ENCODE measurements at places on chromosomes 3 and 15.

- DNase-seq, result no peak
Measured at GRCh38 chr15:30023798-30024295, 58.9 kb upstream of the GOLGA8J start.

DNA sequence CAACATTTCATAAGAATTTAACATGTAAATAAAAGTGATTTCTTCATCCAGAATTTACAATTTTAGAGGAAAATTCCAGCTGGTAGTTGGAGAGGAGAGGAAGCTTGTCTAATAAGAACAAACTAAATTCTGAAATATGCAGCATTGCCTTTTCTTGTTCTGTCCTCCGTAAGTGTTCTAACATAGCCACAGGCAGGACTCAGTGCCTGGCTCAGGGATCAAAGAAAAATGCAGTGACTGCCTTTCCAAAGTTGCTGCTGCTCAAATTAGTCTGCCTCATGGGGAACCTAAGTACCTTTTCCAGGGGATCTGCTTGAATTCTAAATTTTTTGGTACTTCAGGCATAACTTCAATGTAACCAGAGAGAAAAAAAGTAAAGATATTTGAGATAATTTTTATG is 713.0 kb upstream of the CADM2 start:
- DNase-seq, result no peak

- no peak for DNase-seq
Measured at GRCh38 chr3:170426240-170426797, 7.7 kb downstream of the CLDN11 start.

DNA sequence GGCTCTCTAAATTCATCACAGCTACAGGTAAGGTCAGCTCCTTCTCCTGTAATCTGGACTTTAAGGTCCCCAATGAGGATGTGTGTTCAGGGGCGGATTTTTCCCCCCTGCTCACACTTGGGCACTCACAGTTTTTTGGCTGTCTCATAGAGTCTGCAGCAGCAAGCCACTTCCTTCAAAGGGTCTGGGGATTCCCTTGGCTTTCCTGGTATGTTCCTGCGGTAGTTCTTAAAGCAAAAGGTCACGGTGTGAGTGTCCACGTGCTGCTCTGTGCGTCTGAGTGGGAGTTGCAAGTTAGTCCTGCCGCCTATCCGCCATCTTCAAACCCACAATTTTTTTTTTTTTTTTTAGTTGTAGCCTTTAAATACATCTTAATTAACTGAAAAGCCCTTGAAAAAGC is 15.4 kb upstream of the CFAP20DC start:
- no peak for DNase-seq

DNA sequence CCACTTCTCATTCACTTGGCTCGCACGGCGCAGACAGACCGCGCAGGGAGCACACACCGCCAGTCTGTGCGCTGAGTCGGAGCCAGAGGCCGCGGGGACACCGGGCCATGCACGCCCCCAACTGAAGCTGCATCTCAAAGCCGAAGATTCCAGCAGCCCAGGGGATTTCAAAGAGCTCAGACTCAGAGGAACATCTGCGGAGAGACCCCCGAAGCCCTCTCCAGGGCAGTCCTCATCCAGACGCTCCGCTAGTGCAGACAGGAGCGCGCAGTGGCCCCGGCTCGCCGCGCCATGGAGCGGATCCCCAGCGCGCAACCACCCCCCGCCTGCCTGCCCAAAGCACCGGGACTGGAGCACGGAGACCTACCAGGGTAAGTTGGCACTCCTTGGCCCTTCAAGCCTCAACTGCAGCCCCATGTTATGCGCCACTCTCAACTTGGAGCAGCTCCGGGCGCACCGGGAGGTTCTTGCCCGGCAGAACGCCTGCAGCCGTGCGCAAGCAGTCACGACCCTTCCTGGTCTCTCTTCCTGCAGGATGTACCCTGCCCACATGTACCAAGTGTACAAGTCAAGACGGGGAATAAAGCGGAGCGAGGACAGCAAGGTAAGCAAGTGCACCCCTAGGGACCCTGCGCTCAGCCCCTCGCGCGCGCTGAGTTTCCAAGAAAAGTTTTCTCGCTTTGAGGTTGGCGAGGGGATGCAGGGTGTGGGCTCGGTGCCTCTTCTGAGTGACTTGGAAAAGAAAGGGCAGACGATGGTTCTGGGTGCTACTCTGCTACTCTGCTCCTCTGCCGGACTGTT is at the start of gene BHLHE40:
TSS of gene BHLHE40 (plus strand) at position 10 of the 801 bp plus-strand sequence. CDS start at position 292, 282 bp downstream.
- DNase-seq, result no peak

DNA sequence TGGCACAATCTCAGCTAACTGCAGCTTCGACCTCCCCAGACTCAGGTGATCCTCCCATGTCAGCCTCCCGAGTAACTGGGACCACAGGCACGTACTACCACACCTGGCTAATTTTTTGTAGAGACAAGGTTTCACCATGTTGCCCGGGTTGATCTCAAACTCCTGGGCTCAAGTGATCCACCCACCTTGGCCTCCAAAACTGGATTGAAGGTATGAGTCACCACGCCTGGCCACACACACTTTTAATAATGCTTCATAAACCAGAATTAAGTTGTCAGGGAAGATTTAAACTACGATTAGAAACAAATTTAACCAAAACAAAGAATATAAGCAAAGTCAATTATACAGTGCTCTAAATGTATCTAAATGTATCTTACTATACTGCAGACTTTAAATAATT is 87.5 kb downstream of the LRRFIP2 start:
- DNase-seq, result no peak

- DNase-seq, result no peak
Measured at GRCh38 chr15:36545467-36545992, 33.9 kb upstream of the CDIN1 start.

DNA sequence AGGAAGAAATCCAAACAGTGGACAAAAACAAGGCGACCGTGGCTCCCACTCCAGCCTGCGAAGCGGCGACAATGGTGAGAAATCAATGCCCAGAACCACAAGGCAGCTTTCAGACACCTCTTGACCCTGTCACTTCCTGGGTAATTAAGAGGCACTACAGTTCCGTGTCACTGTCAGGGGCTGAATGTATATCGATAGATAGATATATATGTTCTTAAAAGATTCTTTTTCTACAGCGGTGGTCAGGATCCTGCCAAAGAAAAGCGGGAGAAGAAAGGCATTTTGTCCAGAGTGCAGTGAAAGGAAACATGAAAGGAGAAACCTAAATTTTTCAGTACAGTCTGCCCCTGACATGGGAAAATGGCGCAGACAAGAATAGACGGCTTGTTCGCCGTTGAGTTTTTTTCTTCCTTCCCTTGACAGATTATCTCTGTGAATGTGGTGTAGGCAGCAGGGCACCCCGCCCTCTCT is 56.2 kb upstream of the HES1 start:
- DNase-seq, result no peak

GRCh38 chr3:42377681-42378080 is 32.7 kb downstream of the LYZL4 start:
- no peak for DNase-seq

- no peak for DNase-seq
Measured at GRCh38 chr15:76626611-76627010, 278.5 kb downstream of the SCAPER start.

DNA sequence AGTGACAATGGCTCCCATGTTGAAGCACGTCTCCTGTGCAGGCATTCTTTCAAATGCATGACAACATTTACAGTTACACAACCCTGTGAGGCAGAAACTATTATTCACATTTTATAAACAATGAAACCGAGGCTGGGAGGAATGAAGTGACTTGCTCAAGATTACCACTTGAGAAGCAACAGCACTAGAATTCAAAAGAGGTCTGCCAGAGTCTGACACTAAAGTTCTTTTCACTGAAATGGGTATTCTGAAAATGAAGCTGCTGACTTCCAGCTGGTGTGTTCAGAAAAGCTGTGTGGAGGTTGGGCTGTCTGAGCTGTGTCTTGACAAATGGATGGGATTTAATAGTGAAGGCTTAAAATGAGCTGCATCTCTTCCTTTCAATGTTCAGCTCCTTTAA is 104.4 kb downstream of the THSD4 start:
- no peak for DNase-seq

DNA sequence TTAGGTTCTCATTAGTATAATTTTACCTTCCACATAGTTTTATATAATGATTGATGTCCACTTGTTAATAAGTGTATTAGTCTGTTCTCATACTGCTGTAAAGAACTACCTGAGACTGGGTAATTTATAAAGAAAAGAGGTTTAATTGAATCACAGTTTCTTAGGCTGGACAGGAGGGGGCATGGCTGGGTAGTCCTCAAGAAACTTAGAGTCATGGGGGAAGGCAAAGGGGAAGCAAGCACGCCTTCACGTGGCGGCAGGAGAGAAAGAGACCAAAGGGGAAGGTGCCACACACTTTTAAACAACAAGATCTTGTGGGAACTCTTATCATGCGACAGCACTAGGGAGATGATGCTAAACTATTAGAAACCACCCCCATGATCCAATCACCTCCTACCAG is 19.2 kb downstream of the DZIP3 start:
- DNase-seq, result no peak

DNA sequence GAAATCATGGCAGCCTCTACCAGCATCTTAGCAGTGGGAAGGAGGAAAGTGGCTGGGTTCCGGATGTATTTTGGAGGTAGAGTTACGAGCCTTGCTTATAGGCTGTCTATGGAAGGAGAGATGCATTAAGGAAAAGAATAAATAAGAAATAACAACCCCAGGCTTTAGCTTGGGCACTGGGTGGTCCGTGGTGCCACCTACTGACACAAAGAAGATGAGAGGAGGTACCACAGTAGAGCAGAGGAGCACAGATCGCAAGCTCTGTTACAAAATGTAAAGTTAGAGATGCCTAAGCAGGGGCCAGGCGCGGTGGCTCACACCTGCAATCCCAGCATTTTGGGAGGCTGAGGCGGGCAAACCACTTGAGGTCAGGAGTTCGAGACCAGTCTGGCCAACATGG is 74.8 kb downstream of the TMEM39A start:
- no peak for DNase-seq

DNA sequence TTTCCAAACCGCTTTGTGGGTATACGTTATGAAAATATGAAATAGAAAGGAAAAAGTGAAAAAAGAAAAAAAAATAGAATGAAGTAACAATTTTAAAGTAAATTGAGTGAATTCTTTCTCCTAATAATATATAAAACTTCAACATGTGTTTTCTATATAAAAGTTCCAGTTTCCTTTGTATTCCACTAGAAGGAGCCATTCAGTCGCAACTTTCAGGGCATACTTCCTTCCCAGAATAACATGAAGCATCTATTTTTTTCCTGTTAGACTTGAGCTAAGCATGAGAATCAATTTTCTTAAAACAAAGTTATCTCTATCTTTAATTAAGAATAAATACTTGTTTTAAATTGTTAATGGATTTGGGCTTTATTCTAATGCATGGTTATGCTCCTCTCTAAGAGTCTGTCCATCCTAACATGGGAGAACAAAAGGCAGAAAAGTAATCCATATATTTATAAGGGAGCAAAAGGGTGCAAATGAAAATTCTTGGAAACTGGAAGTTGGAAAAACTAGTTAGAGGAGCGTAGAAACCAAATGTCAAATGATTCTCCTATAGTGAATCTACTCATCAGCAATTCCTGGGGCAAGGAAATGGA is 16.0 kb upstream of the VGLL3 start:
- no peak for DNase-seq

GRCh38 chr3:38471260-38471857 is 17.7 kb downstream of the ACVR2B start:
- DNase-seq, result no peak

GRCh38 chr15:41396111-41396510 is 6.2 kb downstream of the NDUFAF1 start:
- no peak for DNase-seq

DNA sequence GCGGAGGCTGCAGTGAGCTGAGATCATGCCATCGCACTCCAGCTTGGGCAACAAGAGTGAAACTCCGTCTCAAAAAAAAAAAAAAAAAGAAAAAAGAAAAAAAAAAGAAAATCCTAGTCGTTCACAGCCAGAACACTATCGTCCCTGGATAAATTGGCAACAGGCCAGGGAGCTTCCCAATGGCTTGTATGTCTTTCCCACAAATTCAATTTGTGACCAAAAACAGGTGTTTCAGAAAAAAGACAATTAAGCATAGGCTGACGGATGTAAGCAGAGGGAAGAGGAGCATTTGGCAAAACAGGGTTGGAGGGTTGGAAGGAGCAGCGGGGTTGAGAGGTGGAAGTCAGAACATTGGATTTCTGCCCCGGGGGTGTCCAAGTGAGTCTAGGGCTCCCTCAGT is 8.5 kb downstream of the EPB42 start:
- no peak for DNase-seq

GRCh38 chr15:49906966-49907365 is 212.1 kb downstream of the ATP8B4 start:
- no peak for DNase-seq

DNA sequence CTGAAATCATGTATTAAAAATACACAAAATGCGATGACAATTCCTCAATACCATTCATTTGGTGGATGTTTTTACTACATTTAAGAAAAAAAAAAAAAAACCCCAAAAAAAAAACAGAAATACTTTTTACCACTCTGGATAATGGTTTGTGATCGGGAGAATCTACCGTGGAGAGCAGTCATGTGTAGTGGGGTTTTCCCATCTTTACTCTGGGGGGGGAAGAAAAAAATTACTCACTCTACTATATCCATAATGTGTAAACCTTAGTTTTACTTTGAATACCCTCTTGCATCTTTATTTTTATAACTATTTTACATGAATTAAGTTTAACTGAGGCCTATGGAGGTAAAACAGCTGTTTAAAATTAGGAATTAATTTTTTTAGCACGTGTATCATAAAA is 83.3 kb downstream of the ANKRD28 start:
- DNase-seq, result no peak

DNA sequence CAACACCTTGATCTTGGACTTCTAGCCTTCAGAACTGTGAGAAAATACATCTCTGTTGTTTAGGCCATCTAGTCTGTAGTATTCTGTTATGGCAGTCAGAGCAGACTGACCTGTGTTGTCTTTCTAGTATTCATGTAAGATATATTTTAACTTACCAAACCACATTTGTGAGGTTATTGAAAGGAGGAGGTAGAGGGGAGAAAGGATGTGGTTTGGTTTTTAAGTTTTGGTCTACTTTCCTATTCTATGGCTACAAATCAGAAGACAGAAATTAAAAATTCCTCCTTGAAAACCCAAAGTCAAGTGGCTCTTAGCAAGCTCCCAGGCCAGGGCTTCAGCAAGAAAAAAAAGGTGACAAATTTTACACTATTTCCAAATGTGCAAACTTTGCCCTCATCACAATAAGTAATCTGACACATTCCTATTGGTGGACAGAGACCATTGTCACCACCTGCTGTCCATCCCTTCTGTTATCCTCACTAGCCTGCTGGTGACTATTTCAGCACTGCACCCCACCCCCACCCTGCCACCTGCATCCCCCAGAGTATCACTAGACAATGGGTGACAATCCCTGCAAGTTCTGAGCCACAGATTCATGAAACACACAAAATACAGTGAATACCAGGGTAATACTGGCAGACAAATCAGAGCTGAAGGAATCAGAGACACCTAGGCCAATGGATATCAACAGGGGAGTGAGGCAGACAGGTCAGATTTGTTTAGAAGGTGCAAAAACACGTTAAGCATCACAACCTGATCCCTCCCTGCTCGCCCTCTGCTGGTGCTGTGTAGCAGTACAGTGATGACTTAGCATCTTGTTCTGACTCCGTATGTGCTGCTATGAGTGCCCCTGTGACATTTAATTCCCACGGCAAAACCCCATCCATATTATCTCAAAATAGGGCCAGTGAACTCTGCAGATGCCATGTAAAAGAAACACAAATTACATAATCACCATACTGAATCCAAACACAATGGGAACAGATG is 79.0 kb upstream of the DCLK3 start:
- no peak for DNase-seq
